Activated CD4-positive, alpha-beta T cell treated with anti-CD3 and anti-CD28 coated beads for 4 hours (primary cell): ENCODE measurements at places on chromosomes 13 and 19.

GRCh38 chr13:20713751-20714150 lies 10.3 kb downstream of the IL17D start:
- DNase-seq: no peak

DNA sequence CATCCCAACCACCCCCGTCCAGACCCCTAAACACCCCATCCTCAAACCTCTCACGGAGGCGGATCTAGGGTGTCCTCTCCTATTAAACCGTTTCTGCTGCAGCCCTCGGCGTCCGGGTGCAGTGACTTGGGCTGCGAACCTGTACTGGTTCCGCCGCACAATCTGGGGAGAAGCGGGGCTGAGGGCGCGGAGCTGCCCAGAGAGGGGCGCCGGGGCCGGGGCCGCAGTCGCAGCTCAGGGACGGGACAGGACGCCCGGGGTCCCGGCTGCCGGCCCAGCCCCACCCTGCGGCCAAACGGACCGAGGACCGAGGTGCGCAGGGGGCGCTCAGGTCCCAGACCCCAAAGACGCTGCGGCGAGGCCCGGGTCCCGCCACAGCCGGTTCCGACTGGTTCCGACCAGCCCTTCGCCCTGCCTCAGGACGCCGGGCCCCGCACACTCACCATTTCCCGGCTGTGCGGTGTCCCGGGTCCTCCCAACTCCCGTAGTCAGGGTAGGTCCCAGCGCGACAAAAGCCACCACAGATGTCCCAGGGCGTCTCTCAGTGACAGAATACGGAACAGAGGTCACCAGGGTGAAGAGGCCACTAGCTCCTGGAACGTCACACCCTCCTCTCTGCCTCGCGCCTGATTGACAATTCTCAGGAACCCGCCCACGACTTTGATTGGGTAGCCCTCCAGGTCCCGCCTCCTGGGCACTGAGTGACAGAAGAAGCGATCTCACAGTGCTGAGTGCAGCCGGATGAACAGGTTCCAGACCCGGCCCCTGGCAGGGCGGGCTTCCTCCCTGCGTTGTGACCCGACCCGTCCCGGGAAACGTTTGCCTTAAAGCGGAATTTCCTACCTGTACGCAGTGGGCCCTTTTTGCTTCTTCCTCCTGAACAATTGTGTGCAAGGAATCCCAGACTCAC lies at the start of gene ZNF44:
Gene ZNF44 (minus strand): TSS at position 635 of the 910 bp plus-strand sequence. CDS start 189 bp downstream, at position 446.
- DNase-seq: peak; percentile 94

GRCh38 chr13:46006688-46007452 lies 45.7 kb downstream of the ZC3H13 start:
- DNase-seq: no peak

- DNase-seq: no peak
These were observed 152.6 kb upstream of the KL start for GRCh38 chr13:32863596-32863995.

DNA sequence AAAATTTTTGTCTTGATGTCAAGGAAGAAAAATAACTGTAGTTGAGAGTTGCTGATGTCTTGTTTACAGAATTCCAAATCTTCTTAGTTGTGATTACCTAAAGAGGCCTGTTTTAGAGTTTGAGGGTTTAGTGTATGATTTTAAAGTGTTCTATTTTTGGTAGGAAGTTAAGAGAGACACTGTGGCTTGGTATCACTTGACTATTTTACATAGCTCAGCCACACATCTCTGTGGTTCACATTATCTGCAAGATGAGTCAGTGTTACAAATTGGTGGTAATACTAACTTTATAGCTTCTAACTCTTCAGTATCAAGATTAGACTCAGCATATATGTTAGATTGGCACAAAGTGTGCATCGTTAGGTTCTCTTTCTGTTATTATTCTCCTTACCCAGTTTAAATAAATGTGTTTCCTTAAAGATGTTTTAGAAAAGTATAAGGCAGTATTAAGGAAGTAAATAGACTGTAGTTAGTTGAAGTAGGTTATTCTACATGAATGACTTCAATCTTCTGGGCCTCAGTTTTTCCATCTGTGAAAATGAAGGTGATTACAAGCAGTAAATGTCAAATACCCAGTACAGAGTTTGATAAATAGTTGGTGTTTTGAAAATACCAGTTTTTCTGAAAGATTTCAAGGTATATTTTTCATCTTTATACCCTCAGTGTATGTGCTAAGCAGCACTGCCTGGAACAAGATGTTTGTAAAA lies 33.4 kb downstream of the COG6 start:
- DNase-seq: no peak

DNA sequence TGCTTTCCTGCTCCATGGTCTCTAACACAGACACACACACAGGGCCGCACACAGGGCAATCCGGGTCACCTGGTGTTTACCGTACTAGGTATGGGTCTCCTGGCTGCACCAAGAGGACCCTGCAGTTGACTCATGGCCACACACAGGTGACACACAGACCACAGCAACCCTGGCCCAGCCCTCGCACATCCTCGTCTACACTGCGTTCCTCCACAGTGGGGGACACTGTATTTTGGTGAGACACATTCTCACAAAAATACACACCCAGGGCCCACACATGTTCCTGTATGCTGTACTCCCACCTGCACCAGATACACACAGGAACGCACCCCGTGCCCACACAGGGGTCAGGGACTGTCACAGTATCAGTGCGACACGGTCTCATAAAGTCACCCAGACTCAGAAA lies 12.8 kb downstream of the PDE4A start:
- no peak for DNase-seq

GRCh38 chr19:39310558-39311311 lies 9.9 kb downstream of the LRFN1 start:
- DNase-seq: no peak

GRCh38 chr13:110492679-110493593 lies 68.6 kb downstream of the RAB20 start:
- no peak for DNase-seq

DNA sequence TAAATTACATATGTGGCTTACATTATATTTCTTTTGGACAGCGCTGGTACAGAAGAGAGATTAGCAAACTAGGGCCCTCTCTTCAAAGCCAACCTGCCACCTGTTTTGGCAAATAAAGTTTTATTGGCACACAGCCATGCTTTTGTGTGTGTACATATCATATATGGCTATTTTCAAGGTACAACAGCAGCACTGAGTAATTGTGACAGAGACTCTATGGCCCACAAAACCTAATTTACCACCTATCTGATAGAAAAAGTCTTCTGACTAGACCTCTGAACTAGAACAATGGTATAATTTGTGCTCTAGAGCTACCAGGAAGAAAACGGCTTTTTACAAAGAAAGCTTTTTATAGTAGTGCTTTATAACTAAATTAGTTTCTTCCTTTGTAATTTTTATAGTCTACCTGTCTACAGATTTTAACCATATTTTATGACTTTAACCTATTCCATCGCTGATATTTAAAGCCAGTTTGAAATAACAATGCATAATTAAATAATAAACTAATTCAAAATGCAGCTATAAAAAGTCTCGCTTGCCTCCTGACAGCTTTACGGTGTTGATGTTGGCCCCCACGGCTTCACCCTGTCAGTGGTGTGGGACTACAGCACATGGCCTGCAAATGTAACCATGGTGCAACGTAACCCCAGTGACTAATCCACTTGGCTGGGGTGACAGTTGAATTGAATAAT lies 17.7 kb upstream of the DPY19L3 start:
- DNase-seq: no peak

DNA sequence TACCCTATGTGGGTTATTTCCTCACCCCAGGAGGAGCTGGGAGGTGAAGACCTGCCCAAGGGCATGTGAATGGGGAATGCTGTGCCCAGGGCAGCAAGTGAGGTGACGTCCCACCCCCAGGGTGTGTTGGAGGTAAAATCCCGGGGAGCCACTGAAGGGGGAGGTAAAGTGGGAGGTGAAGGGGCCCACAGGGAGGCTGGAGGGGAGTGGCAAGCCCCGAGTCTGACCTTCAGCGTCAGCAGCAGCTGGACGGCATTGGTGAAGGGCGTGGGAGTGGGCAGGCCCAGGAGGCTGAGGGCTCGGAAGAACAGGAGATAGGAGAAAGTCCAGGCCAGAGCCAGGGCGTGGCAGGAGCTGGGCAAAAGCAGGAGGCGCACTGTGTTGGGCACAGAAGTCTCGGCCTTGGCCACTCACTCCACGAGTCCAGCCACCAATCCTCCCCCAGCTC lies 2.4 kb downstream of the MBOAT7 start:
- DNase-seq: no peak
